Naive thymus-derived CD8-positive, alpha-beta T cell (primary cell): ENCODE measurements at places on chromosomes 3 and 15. TPM values are rescaled to one million over a fixed set of nuclear protein-coding genes. Genes with fewer than 3 reads are reported as not detected.

Gene CELSR3
- total RNA-seq, result 7.1 TPM

Gene MAP6D1
- 1.0 TPM for total RNA-seq

Gene WNT5A
- not detected for total RNA-seq

Gene ANKUB1
- total RNA-seq, result not detected

Gene MUC13
- not detected for total RNA-seq

Gene CCR3
- not detected for total RNA-seq

Gene PLA2G4D
- not detected for total RNA-seq

Gene BUB1B
- 0.49 TPM for total RNA-seq

Gene ATR
- total RNA-seq, result 47.1 TPM

Gene UPK1B
- not detected for total RNA-seq

Gene FBXO40
- total RNA-seq, result not detected

Gene RRP9
- 15.9 TPM for total RNA-seq

Gene TP63
- total RNA-seq, result not detected

Gene ILDR1
- not detected for total RNA-seq

Gene COL6A5
- total RNA-seq, result not detected

Gene FSIP1
- 0.30 TPM for total RNA-seq

Gene VIPR1
- total RNA-seq, result 122 TPM

Gene MYL3
- not detected for total RNA-seq

Gene MYLK
- total RNA-seq, result not detected

Gene MUC20
- 9.0 TPM for total RNA-seq

Gene TRPC1
- 5.2 TPM for total RNA-seq

Gene SIN3A
- 137 TPM for total RNA-seq

Gene CHAC1
- total RNA-seq, result 9.2 TPM

Gene TTLL3
- total RNA-seq, result 65.6 TPM

Gene ATP6V1A
- total RNA-seq, result 23.0 TPM

Gene TCTA
- total RNA-seq, result 34.0 TPM

Gene TGFBR2
- 268 TPM for total RNA-seq

Gene IL17RB
- total RNA-seq, result not detected

Gene PPP1R14D
- not detected for total RNA-seq

Gene PLA2G4F
- total RNA-seq, result not detected

Gene STIMATE
- total RNA-seq, result 19.5 TPM

Gene RPL39L
- 1.2 TPM for total RNA-seq

Gene ASB14
- not detected for total RNA-seq

Gene C3orf62
- 12.1 TPM for total RNA-seq

Gene CDHR4
- total RNA-seq, result not detected
